Calu3 (cell line): ENCODE measurements at places on chromosomes 7 and 10. TPM values are rescaled to one million over a fixed set of nuclear protein-coding genes. Genes with fewer than 3 reads are reported as not detected.

- DNase-seq: no peak
These were observed 21.7 kb downstream of the RSU1 start for GRCh38 chr10:16795410-16796073.

The SKIDA1 gene
- 0.40 TPM in 1 of 2 replicates, not detected in the other for total RNA-seq

- DNase-seq: no peak
These were observed 44.6 kb downstream of the NUP205 start for GRCh38 chr7:135602304-135602703.

DNA sequence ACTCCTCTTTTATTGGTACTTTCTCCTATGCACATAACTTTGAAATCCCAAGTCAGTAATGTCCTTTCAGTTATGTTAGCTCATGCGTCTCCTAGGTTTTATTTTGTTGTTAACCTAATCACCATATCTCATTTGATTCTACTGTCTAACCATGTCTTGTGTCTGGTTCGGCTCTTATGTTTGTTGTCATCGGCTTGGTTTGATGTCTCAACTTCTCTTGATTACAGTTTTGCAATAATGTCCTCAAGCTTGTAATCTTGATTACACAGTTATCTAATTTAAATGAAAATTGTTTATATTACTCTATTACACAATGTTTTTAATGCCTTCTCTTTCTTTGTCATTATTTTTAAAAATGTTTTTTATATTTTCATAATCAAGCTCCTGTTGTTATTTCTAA, 35.9 kb upstream of the SEMA3A start:
- no peak for DNase-seq

GRCh38 chr10:44779511-44779910, 131.6 kb upstream of the TMEM72 start:
- no peak for DNase-seq

The HOXA1 gene
- 0.24 and 0.44 TPM in 2 replicates for total RNA-seq

The PDGFA gene
- 4.5 and 6.4 TPM in 2 replicates for total RNA-seq

GRCh38 chr7:116271963-116272886, 61.9 kb downstream of the TES start:
- DNase-seq: peak; percentile 62

DNA sequence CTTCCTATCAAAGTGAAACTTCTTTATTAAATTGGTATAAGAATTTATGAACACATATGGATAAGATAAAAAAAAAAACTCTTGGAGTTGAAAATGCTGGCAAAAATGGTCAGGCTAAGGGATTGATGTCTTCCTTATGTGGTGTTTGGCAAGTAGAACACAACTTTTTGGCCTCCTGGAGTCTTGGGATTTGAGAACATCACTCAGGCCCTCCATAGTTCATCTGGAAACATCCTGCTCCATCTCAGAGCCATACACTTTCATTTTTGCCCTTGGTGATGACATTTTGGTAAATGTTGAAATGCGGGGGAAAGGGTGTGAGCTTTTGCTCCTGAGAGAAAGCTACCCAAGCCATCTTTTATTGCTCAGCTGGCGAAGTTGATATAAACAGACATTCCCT, 27.5 kb upstream of the BTBD16 start:
- no peak for DNase-seq

The CACNA2D1 gene
- 10.1 and 10.4 TPM in 2 replicates for total RNA-seq

DNA sequence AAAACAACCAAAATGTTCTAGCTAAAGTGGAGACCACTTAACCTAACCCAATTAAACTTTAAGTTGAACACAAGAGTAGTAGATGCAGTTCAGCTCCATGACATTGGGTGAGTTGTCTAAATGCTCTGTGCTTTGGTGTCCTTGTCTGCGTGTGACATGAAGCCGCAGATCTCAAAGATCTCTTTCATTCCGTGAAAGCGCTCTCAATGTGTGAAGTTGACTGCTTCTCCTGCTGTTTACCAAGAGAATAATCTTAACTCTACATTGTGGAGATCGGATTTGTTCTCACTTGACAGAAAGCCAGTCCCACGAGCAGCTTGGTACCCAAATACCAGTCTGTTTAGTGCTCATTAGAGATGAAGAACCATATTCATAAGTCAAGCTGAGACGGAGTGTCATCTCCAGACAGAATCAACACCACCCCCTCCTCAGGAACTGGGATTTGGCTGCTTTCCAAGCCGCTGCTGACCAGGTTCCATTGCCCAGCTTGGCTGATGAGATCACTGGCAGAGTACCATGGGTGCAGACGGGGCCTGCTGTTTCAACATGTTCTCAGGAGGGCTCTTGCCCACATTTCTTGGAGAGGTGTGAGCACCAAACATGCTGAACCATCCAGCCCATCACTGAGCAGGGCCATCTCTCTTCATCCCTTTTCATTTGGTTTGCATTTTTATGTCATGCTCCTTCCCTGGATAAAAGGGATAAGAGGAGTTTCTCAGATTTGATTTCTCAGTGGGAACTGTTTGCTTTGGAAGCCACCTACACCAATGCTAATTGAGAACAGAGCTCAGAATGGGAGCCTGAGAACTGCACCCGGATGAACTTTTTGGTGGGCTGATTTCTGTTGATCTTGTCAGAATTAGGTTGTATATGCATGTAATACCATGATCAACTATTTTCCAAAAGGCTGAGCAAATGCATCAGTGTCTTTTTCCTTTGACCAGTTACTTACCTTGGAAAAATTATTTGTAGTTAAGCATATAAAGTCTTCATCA, 95.8 kb upstream of the AGBL3 start:
- no peak for DNase-seq

GRCh38 chr7:81299711-81300110, 380.9 kb upstream of the SEMA3C start:
- no peak for DNase-seq

- no peak for DNase-seq
These were observed 182.2 kb upstream of the INHBA start for GRCh38 chr7:41885078-41885477.

The NUPR2 gene
- not detected in 2 replicates for total RNA-seq

DNA sequence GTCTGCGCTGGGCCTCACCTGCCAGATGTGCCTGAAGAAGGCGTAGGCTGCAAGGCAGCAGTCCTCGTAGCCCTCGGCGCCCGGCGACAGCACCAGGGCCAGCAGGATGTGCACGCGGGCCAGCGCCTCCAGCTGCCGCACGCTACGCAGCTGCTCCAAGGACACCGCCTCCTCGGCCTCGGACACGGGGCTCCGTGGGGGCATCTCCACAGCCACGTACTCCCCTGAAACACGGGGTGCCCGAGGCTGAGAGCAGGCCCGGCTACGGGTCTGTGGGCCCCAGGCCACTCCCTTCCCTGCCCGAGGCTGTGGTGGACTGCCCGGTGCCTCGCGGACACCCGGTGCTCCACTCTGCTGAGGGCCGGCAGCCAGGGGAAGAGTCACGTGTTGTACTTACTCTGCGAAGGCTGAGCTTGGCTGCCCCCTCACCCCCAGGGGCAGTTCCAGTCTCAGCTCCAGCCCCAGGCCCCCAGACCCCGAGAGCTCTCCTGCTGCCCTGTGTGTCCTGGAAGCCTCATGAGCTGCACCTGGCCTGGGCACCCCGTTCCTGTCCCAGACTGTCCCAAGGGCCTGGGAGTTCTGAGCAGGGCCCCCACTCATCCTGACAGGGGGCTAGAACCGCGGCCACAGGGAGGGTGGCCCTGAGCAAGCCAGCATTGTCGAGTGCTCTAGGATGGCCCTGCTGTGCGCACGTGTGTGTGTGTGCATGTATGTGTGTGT, 62.8 kb downstream of the CFAP46 start:
- DNase-seq: no peak

The KCND2 gene
- 1.2 and 2.4 TPM in 2 replicates for total RNA-seq
